ENCODE measurements at places on chromosomes 12 and 14.

- peak; percentile 7 for DNase-seq
Observed at GRCh38 chr12:111322336-111323250, 46.3 kb downstream of the PHETA1 start.

DNA sequence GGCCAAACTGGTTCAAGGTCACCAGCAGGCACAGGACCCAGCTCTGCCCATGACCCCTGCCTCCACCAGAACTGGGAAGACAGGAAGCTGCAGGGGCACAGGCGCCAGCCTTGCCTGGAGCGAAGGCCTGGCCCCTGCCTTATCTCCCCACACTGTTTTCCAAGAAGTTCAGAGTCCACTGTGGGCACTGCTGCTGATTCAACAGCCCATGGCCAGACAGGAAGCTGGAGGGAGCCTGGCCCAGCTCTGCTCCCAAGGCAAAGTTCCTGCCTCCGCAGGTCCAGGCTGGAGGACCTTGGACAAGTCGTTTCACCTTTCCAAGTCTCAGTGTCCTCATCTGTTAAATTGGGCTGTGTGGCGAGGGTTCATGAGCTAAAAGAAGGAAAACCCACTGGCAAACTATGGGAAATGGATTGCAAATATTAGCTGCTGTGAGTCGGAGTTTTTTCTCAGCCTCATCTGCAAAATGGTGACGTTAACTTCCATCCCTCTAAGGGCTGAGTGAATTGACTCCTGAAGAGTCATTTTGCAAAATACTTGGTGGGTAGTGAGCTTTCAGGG lies 1.2 kb downstream of the PHETA1 start:
- DNase-seq = peak; percentile 46

DNA sequence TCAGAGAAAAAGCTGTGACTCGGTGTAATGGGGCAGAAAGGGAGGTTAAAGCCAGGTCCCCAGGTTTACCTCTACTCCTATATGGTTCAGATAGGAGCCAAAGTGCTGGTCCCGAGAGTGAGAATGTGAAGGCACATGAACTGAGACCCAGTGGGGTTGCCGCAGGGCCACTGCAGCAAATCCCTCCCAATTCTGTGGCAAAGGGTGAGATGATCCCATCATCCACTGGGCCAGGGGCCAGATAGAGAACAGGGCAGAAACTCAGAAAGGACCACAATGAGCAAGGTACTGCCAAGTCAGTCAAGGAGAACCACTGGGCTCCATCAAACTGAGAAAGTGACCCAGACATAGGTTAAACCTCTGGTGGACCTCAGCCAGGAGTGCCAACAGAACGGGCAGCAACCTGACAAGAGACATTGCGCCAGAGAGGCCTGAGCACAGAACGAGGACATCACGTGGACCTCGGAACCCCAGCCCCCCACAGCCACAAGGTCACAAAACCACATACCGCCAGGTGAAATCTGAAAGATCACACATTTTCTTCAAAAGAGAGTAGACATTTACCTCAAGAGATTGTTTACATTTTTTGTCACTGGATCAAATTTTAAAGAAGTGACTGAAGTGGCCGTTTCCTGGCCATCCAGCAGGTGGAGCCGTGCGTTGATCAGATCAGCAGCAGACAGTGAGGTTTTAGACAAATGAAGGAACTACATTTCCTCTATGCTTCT lies 20.5 kb upstream of the ITPR2 start:
- DNase-seq = peak; percentile 72

DNA sequence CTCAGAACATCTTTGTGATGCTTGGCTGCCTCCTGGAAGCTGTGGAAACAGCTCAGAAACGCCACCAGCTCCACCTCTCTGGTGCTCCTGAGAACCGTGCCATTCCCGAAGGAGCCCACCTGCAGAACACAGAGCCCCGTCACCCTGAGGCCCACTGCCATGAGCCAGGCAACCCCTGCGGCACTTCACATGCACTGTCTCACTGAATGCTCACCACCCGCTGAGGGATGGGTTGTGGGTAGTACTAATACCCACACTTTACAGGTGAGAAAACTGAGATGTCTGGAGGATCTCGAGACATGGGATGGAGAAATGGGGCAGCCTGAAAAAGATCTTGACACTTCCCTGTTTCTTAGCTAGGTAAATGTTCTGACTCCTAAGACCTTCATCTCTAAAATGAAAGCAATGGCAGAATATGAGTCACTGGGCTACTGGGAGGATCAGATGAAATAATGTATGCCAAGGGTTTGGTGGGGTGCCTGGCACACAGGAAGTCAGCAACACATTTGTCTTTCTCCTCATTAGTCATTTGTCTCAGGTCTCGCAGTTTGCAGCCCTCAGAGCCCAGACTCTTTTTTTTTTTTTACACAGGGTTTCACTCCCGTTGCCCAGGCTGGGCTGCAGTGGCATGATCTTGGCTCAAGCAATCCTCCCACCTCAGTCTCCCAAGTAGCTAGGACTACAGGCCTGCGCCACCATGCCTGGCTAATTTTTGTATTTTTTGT lies 5.3 kb downstream of the OASL start:
- DNase-seq = peak; percentile 40

DNA sequence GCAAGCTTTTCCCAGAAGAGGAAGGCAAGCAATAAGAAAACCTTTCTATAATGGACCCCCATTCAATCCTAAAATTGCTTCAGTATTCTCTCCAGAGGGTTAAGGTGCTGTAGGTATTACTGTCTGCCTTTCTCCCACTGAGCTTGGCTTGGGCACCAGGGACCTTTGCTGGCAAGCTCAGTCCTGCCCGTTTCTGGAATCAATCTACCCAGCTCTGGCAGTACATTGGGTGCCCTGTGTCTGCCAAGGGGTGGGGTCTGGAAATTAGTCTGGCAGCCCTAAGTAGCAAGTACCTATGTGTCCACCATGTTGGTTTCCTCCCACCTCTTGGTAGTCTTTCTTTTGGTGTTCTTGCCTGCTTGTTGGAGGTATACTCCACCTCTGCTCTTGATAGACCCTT lies 72.6 kb downstream of the C12orf75 start:
- no peak for DNase-seq

DNA sequence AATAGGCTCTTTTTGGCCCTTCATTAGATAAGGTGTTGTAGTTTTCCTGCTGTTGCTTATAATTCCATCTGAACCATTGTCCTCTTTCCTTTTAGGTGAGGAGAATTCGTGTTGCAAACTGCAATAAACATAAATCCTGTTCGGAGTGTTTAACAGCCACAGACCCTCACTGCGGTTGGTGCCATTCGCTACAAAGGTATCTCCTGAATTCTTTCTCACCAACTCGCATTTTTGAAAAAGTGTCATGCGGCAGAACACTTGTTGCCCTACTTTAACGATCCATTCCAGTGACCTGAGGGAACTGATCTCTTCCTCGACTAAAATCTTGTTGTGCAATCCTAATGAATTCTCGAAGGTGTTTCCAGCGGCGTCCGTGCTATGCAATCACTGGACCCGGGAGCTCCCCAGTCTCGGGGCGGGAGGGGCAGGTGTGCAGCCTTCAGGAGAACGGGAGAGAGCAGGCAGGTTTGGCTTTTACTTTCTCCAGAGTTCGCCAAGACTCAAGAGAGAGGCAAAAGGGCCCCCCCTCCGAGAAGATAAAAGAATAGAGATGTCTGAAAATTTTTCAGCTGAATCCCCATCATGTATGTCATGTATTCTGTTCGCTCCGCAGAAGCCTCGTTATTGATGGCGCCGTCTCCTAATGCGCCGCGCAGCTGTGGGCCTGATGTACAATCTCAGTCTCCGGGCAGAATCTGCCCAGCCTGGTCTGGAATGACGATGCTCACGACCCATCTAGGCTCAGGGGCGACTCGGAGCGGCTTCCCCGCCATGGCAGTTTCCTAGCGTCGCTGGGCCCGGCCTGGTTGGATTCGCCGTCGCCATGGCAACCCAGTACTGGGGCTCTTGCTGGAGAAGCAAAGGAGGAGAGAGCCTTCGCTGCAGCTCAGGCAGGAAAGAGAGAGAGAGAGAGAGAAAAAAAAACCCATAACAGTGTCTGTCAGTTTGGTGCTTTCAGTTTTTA lies 38.2 kb downstream of the PLXNC1 start:
- DNase-seq = peak; percentile 35

DNA sequence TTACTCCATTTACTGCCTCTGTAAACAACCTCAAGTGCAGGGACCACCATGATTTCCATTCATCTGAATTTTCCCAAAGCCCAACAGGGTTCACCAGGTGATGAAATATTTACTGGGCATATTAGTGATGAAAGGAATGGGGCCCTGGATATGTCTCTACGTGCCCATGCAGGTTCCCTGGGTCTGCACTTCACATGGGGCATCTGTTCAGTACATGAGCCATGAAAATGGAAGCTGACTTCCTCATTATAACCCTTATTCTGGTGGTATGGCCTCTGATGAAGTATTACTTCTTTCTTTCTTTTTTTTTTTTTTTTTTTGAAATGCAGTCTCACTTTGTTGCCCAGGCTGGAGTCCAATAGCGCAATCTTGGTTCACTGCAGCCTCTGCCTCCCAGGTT lies 26.5 kb upstream of the CORO1C start:
- DNase-seq = no peak

Measured in cardiac fibroblast (primary cell).